ENCODE measurements at places on chromosomes 6 and 20. TPM values are rescaled to one million over a fixed set of nuclear protein-coding genes. Genes with fewer than 3 reads are reported as not detected.

Gene FAM8A1
- 11.0 TPM for total RNA-seq

DNA sequence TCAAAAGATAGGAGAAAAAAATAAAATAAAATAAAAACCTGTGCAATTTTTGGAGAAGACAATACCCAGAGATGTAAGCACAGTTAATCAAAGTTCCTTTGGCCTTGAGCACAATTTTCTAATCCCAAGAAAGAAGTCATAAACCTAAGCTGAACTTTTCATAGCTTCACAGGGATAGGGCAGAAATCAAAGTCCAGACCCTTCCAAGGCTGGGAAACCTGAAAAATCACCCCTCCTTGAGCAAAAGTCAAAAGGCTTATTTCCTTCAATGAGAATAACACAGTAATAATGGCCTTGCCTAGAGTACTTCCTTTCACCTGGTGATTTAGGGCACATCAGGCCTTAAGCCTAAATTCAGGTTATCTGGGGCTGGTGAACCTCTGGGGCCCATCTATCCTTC, 415.0 kb upstream of the BTBD3 start:
- no peak for DNase-seq

- DNase-seq, result no peak
Observed at GRCh38 chr6:119142041-119142440, 63.6 kb upstream of the FAM184A start.

DNA sequence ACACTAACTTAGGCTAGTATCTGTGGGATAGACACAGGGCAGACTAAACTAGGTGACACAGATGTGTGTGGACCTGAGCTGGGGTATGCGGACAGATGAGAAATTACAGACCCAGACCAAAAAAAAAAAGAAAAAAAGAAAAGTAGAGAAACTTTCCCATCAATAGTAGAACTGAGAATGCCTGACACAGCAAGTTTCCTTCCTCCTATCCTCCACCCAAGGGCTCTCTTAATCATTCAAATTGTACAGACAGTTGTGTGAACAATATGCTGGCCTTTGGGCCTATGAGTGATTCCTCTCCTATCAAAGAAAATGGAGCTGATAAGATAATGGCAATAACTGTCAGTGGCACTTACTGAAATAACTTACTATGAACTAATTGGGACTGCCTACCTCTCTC, 226.7 kb upstream of the PRDM1 start:
- DNase-seq, result no peak

DNA sequence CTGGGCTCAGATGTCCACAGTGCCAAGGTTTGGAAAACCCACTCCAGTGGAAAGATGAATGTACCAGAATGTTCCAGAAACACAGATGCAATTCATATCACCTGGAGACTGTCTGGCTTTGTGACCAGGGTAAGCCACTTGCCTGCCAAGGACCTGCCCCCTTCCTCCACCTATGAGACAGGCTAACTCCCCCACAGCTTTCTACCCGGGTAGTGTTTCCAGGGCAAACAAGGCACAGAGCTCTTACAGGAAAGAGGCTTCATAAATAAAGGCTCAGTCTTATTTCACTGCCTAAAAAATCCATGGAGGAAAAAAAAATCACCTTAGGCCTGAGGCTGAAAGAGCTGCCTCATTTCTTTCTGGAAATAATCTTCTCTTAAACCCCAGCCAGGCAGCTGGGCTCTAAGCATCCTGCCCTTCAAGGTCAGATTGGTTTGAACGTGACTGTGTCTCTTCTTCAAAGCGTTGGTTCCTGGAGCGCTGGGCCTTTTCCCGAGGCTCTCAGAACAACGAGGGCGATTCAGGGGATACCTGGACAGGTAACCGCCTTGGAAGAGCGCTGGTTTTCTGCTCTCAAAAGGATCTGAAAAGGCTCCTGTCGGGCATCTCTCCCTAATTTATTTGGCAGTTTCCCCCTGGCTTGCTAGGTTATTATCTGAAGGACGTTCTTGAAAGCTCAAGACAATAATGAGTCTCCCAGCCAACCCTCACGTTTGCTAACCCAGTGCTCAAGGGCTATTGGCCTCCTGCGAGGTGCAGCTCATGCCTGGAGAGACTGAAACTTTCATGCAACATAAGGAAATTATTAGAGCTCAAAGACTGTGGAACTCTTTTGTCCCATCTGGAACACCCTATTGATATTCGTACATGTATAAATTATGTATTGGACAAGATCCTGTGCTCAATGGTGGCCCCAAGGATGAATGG, 199.2 kb upstream of the PMEPA1 start:
- no peak for DNase-seq

- no peak for DNase-seq
Observed at GRCh38 chr6:81720427-81720826, 32.1 kb downstream of the TENT5A start.

GRCh38 chr6:1240766-1241318, 71.1 kb upstream of the FOXQ1 start:
- DNase-seq, result no peak

DNA sequence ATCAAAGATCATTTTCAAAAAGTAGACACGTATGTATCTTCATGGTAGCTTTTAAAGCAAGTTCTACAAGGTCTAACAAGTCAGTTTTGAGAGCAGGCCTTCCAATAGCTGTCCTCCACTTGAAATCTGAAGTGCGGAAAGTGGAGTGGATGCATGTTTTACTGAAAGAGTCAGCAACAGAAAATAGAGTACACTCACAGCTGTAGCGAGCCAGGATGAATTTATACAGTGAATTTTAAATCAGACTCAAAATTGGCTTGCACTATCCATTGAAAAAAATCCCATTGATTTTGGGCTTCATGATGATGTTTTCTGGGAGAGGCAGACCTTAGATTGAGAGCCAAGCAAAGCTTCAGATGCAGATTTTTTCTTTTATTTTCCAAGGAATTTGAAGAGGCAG, 80.6 kb downstream of the GJA10 start:
- DNase-seq, result no peak

GRCh38 chr6:100311707-100312251, 152.9 kb downstream of the SIM1 start:
- no peak for DNase-seq

- DNase-seq, result no peak
Observed at GRCh38 chr20:51936377-51936776, 134.1 kb upstream of the SALL4 start.

GRCh38 chr6:100538086-100538485, 73.4 kb upstream of the SIM1 start:
- no peak for DNase-seq

DNA sequence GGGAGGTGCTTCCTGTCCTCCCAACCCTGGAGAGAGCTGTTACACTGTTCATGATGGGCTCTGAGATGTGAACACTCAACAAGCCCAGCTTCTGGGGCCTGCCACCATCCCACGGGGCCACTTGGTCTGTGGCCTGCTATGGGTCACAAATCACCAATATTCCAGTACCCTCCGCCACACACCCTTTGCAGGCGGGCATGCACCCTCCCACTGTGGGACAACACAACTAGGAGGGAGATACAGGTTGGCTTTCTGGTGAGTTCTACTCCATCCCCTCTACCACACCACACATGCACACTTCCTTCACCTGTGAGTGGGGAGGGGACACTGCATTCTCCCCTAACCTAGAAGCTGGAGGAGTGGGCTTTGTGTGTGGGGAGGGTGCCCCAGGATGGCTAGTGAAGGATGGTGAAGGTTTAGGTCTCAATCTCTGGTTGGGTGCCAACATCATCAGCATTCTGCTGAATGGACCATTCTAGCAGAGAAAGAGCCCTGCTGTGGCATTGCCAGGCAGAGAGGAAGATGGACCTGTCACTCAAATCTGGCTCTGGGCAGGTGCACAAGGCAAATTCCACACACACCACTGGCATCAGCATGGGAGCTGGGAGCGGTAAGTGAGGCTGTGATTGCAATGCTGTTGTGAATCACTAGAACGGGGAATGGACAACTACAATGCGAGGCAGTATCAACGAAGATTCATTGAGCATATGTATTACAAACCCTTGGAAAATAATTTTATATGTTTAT, 175.1 kb downstream of the THBS2 start:
- no peak for DNase-seq

GRCh38 chr6:125020385-125020784, 58.1 kb downstream of the RNF217 start:
- no peak for DNase-seq

DNA sequence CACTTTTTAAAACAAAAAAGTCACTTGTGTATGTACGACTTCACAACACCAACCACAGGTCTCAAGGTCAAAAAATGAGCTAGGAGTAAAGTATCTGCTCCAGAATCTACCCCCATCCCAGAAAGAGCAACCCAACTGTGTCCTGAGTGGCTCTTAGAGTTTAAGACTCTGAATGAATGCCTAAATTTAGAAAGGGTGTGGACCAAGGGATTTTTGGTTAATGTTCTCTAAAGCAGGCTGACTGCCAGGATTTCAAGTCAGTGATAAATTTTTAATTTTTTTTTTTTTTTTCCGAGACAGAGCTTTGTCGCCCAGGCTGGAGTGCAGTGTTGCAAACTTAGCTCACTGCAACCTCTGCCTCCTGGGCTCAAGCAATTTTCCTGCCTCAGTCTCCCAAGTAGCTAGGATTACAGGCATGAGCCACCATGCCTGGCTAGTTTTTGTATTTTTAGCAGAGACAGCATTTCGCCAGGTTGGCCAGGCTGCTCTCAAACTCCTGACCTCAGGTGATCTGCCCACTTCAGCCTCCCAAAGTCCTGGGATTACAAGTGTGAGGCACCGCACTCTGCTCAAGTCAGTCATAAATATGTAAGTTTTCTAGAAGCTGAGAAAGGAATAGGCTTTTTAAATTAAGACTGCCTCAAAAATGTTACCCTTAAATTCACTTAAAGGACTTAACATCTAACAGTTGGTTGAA, 20.2 kb downstream of the STAU1 start:
- no peak for DNase-seq

DNA sequence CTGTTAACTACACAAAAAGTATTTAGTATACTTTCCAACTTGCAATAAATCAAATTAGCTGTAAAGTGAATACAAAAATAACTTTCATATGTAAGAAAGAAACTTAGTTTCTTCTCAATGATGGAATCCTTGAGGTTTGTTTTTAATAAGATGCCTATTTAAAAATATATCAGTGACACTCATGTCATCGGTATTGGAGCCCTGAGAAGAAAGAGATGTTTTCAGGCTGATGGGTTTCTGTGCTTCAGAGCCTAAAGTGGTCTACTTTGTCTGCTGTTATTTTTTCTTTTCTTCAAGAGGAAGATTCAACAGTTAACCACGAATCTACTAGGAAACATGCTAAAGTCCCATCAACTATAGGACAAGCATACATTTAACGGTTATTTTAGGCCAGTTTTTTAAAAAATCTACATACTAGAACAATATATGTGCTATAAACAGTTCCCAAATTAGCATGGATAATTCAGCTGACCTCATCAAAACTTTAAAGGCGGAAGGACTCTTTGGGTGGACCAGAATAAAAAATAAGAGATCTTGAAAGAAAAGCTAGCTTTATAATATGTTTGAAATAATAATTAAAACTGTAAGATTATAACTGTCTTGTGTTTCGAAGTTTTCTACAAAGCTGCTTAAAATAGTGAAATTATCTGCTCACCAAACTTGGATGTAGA, 147.0 kb upstream of the SAMD5 start:
- DNase-seq, result no peak
